ENCODE measurements at places on chromosomes 6 and 20. TPM values are rescaled to one million over a fixed set of nuclear protein-coding genes. Genes with fewer than 3 reads are reported as not detected.
A peak's percentile ranks its signal among the peaks of the same experiment; 100 is the strongest.

Gene NEURL2
- total RNA-seq = 0.76 TPM

DNA sequence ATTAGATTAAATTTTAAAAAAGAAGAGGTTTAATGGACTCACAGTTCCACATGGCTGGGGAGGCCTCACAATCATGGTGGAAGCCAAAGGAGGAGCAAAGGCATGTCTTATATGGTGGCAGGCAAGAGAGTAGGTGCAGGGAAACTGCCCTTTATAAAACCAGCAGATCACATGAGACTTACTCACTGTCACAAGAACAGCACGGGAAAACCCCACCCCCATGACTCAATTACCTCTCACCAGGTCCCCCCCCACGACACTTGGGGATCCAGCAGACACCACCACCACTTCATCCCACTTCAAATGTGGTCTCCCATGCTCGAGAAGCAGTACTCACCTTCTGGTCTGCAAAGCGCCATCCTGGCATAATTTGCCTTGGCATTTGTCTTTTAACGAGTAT is 24.6 kb downstream of the MTFR2 start:
- no peak for DNase-seq

Gene ULBP1
- 0.64 TPM for total RNA-seq

Gene SLC24A3
- 0.25 TPM for total RNA-seq

Gene YWHAB
- 303 TPM for total RNA-seq

DNA sequence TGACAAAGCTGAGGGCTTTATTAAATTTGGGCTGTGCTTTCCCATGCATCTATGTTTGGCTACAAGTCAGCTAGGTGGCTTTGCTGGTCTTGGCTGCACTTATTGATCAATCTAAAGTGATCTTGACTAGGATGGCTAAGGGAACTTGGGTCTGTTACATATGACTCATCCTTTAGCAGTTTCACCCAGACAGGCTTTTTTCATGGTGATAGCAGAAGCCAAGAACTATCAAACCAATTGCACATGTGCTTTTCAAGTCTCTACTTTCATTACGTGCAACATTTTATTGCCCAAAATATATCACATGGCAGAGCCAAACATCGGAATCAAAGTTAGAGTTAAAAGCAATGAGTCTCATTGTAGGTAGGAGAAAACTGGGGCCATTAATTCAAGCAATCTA is 626.3 kb downstream of the TENT5A start:
- no peak for DNase-seq

DNA sequence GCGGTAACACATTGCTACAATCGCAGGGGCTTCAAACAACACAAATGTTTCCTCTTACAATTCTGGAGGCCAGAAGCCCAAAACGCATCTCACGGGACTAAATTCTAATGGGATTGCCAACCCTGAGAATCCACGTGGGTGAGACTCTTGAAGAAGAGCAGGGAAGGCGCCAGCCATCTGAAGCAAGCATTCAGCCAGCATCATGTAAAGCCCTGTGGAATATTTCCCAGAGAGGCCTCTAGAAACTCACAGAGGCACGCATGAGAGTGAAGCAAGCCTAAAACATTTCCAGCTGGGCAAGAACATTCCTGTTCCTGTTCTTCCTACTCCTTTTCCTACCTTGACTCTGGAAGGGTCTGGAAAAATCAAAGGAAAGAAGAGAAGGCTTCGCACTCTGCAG is 19.6 kb upstream of the FNDC1 start:
- no peak for DNase-seq

Gene C6orf118
- total RNA-seq = not detected

DNA sequence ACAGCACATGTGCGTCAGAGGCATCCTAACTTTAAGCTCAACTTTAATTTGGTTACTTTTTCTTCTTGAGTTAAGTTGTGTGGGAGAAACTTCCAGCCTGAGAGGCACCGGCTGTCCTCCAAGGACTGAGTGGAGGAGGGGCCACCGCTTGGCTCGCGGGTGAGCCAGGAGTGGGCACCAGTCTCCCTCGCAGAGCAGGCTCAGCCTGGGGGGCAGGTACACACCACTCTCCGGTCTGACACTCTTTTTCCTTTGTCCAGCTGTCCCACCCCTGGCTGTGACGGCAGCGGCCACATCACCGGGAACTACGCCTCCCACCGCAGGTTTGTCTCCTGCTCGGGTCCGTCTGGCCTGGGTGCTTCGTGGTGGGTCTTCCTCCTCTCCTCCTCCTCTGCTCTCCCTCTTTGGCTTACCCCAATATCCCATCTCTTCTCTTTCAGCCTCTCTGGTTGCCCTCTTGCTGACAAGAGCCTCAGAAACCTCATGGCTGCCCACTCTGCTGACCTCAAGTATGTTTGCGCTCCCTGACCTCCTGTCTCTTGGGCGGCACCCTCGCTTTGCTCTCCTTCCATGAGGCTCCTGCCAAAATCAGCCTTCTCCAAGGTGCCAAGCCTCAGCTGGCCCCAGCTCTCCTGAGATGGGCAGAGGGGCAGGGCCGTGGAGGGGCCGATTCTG is 32.6 kb upstream of the PCMTD2 start:
- DNase-seq = no peak

DNA sequence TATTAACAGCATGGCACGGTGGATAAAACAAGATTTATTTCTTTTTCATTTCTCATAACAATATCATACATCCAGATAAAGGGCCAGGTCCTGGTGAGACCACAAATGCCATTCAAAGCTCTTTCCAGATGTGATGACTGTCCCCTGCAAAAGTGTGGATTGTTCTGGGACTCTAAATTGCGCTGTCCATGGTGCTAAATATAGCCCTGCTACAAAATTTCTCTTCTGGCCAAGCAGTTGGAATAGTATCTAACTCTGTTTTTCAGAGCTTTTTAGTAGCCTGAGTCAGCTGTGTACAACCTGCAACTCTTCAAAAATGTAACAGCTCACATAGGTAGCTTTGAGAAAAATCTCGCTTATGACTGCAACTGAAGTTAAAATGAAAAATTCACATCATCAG is 115.8 kb downstream of the MANEA start:
- no peak for DNase-seq

Gene GMEB2
- total RNA-seq = 21.9 TPM

DNA sequence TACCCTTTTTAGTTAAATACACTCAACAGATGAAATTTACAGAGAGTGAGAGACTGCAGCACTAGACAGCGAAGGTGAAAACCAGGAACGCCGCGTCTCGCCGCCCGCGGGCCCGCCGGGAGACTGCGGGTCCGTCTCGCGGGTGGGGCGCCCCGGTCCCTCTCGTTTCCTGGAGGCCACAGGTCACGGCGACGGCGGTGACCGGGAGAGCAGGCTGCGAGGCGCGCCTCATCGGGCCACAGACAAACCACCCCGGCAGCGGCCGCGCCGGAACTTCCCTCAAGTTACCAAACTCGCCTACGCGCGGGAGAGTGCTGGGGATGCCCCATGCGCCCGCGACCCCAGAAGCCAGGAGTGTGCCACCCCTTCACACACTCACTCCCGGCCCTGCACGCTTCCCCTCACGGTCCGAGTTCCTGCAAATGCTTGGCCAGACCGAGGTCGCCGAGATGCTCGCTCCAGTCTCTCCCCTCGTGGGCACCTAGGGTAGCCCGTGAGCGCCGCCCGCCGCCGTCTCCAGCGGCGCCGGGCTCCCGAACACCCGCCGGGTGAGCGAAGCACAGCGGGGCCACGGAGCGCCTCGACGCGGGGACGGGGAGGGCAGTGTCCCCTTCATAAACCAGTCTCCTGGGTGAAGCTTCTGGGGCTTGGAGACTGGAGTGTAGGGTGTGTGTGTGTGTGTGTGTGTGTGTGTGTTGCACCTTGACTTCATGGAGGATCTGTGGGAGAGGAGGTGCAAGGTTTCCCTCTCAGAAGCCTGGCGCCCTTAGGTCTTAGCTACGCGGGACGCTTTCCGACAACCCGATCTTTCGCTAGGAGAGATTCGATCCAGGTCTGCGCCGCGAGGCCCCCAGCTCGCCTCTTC is 1.4 kb downstream of the BACH2 start:
- DNase-seq = peak; percentile 61

DNA sequence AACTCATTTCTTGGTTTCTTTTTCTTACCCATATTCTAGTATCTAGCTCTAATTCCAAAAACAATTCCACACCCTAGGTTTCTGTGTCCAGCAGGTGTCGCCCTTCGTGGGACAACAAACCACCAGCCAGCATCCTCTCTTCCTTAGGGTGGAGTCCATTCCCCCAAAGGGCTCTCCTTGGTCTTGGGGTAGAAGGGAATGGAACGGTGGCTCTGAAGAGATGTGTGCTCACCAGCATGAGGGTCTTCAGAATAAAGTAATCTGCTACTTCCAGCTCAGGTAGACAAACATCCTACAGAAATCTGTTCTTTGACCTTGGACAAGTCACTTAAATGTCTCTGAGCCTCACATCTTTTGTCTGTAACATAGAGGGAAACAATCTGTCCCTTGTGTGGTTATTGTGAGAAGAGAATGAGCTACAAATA is 7.2 kb downstream of the HLA-DMB start:
- DNase-seq = peak; percentile 79

DNA sequence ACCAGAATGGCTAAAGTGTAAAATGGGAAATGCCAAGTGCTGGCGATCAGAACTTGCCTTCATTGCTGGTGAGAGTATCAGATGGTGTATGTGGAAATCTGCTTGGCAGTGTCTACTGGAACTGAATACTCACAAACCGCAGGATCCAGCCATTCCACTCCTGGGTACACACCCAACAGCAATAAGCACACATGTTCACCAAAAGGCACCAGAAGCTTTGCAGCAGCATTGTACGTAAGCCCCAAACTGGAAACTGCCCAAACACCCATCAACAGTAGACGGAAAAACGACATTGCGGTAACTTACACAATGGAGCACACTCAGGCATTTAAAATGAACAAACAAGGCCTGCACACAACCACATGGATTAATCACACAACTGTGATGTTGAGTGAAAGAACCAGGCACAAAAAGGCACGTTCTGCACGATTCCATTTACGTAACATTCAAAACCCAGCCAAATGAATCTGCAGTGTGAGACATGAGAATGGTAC is 37.3 kb upstream of the BPIFA2 start:
- DNase-seq = no peak

Gene MUC21
- not detected for total RNA-seq

Gene TBC1D22B
- 13.3 TPM for total RNA-seq

- DNase-seq = no peak
Measured at GRCh38 chr6:16305788-16306187, 67.4 kb downstream of the GMPR start.

- no peak for DNase-seq
Measured at GRCh38 chr6:42366999-42367352, 84.8 kb downstream of the TRERF1 start.

Gene SPEF1
- total RNA-seq = not detected

GRCh38 chr6:55445648-55446204 is 118.5 kb downstream of the GFRAL start:
- no peak for DNase-seq

DNA sequence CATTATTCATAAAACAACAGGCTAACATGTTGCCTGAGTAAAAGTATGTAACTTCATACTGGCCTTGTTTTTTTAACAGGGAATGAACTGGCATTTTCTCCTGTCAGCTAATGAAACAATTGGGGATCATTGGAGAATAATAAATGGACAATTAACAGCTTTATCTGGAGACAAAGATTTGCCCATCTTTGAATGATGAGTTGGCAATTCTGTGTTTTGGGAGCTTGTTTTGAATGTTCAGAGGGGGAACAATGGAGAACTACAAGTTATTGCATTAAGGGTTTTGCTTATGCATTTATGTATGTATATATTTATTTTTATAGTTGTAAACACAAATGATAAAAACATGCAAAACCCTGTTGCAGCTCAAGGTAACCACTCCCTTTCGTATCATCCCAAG is 150.3 kb downstream of the CBLN4 start:
- DNase-seq = no peak

- no peak for DNase-seq
Measured at GRCh38 chr6:90272895-90273294, 23.7 kb downstream of the BACH2 start.

DNA sequence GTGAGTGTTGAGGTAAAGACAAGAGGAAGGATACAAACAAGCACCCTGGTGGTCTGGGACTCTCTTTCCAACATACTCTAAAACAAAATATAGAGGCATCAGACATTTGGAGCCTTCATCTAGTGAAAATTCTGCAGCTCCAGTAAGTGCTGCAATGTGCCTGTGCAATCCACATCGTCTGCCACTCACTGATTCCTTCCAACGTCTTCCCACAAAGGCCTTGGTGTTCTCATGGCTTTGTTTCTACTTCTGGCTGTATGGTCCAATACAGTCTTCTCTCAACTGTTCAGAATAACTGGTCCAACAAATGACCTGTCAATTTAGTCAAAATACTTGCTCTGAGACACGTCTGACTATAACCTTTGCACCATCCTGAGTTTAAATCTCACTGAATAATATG is 125.8 kb downstream of the MAP7 start:
- no peak for DNase-seq

Gene SEL1L2
- not detected for total RNA-seq

GRCh38 chr6:16334671-16335070 is 96.3 kb downstream of the GMPR start:
- no peak for DNase-seq
